ENCODE measurements at places on chromosomes 5 and 9. TPM values are rescaled to one million over a fixed set of nuclear protein-coding genes. Genes with fewer than 3 reads are reported as not detected.

The CACFD1 gene
- 78.0 TPM for polyA plus RNA-seq

The GRIN1 gene
- 0.68 TPM for polyA plus RNA-seq

The CCDC152 gene
- 1.5 TPM for polyA plus RNA-seq

The RNF180 gene
- 6.0 TPM for polyA plus RNA-seq

The UBTD2 gene
- polyA plus RNA-seq: 84.7 TPM

The MEGF10 gene
- 0.18 TPM for polyA plus RNA-seq

The CLK4 gene
- 115 TPM for polyA plus RNA-seq

The PCDHA7 gene
- 2.9 TPM for polyA plus RNA-seq

The COL5A1 gene
- not detected for polyA plus RNA-seq

The PDCD1LG2 gene
- not detected for polyA plus RNA-seq

The ESM1 gene
- not detected for polyA plus RNA-seq

The TMEM215 gene
- not detected for polyA plus RNA-seq

The AFAP1L1 gene
- polyA plus RNA-seq: not detected

The SGCD gene
- polyA plus RNA-seq: 2.5 TPM

The CEP78 gene
- 64.9 TPM for polyA plus RNA-seq

The ZDHHC11 gene
- polyA plus RNA-seq: 11.4 TPM

The CD74 gene
- polyA plus RNA-seq: not detected

The GSN gene
- polyA plus RNA-seq: 2.4 TPM

The GABRA1 gene
- polyA plus RNA-seq: 50.6 TPM

The IL5 gene
- not detected for polyA plus RNA-seq

Measured in neural cell (in vitro differentiated cells).